ENCODE measurements at places on chromosomes 1 and 21.

DNA sequence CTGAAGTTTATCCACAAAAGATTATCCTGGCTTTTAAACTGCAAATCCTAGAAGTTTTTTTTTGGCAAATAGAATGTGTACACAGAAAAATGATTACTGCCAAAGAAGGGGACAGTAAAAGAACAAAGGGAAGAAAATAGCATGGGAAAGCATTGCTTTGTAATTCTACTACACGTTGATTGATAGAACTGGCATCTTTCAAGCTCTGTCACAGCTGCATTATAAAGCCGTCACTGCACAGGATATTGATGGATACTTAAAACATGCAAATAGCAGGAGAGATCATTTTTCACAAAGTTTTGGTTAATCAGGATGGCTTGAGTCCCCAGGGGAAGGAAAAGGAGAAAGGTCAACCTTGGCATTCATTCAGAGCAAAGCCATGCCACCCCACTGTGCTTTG, 183.7 kb upstream of the RRP15 start:
- DNase-seq = no peak

DNA sequence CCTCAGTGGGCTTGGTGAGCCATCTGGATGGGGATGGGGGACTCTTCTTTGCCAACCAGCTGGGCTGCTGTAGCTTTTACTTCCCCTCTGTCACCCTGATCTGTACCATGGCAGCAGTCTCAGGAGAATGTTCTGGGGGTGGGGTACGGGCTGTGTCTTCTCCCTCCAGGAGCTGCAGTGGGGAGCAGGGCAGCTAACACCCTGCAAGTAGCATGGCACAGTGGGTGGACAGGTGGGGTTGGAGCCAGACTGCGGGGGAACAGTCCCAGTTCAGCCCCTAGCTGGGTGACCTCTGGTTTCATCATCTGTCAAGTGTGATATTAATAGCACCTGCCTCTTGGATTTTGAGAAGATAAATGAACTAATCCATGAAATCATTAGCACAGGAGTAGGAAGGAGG, 3.1 kb downstream of the NFASC start:
- no peak for DNase-seq

DNA sequence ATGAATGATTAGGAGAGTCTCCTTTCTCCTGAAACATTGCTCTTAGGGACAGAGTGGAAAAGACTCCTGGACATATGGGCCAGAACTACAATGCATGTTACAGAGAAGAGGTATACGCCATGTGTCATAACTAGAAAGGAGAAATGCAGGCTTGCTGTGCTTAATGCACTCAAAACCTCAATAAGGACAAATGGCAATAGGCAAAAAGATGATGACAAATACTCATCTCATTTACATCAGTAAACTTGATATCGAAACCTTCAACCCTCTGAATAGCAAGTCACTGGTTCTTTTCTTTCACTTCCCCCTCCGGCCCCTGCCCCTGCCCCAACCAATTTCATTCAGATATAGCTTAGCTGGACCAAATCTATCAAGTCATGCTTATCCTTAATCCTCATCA, 1.9 kb upstream of the GPR88 start:
- DNase-seq = no peak

DNA sequence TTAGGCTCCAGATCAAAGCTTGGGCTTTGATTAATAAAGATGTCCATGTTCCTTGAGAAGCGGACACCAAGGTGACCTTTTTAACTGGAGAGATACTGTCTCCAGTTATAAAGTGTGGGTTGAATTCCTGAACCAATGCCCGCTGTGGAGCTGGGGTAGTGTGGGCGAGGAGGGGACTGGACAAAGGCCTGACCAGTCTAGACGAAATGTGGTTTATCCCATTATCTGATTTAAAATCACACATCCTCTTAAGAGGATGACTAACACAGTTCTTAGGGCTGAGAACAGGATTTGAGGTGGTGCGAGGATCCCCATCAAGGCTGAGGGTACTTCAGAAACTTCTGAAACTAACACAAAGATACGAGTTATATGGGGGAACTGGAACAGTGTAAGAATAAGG, 84.5 kb upstream of the GCLM start:
- no peak for DNase-seq

GRCh38 chr1:39354572-39354971, 136.9 kb upstream of the BMP8A start:
- DNase-seq = no peak

- DNase-seq = no peak
Measured at GRCh38 chr1:161176468-161177111, 717 bp downstream of the B4GALT3 start.

- DNase-seq = no peak
Measured at GRCh38 chr1:93349231-93350135, 3.8 kb downstream of the DR1 start.

DNA sequence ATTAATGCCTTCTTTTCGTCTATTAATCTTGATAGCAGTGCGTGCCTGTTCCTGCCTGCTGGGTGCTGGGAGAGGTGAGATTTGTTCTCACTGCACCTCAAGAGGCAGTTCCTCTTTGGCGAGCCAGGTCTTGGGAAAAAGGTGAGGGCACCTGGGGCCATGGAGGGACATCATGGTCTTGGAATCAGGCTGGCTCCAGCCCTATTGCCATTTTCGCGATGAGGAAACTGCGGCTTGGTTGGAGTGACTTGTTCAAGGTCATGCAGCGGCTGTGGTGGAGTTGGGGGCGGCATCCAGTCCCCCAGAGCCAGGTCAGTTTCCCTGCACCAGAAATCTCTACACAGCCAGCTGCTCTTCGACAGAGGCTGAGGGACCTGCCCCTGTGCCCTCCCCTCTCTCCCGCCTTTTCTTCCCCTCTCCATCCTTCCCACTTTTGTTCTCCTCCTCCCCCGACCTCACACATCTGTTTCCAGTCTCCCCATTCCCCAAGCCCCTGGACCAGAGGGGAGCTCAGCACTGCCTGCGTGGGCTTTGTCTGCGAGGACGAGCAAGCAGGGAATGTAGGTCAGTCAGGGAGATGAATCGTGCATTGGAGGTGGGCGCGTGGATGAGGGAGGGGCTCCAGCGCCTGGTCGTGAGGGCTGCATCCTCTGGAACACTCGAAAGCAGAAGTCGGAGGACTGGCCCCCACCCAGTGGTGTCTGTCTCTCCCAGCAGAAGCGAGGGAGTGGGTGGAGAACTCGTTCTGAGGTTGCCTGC, 135.1 kb downstream of the ACTL8 start:
- DNase-seq = no peak

- no peak for DNase-seq
Measured at GRCh38 chr1:161157867-161158266, 1.4 kb upstream of the USP21 start.

Measured in mesendoderm (in vitro differentiated cells).